Spinal cord (tissue), 10 donors: ENCODE measurements at places on chromosomes 5 and 9.

DNA sequence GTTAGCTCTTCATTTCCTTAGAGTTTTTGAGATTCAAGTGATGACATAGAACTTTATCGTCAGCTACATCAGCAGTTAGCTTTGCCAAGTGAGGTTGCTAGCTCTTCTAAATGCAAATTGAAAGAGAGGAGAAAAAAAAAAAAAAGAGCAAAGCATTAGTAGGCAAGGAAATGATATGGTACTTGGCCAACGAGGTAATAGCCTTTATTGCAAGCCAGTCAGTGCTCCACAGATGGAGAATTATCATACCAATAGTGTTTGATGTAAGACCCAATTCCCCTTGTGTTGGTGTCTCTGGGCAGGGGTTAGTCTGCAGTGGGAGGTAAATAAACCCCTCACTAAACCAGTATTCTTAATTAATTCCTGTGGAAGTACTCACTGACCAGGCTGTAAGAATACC is 992.1 kb downstream of the PTPRD start:
- DNase-seq = no peak

- DNase-seq = no peak
These were observed 50.4 kb downstream of the STARD4 start for GRCh38 chr5:111461934-111462333.

GRCh38 chr9:91502475-91502874 is 78.8 kb upstream of the NFIL3 start:
- no peak for DNase-seq

DNA sequence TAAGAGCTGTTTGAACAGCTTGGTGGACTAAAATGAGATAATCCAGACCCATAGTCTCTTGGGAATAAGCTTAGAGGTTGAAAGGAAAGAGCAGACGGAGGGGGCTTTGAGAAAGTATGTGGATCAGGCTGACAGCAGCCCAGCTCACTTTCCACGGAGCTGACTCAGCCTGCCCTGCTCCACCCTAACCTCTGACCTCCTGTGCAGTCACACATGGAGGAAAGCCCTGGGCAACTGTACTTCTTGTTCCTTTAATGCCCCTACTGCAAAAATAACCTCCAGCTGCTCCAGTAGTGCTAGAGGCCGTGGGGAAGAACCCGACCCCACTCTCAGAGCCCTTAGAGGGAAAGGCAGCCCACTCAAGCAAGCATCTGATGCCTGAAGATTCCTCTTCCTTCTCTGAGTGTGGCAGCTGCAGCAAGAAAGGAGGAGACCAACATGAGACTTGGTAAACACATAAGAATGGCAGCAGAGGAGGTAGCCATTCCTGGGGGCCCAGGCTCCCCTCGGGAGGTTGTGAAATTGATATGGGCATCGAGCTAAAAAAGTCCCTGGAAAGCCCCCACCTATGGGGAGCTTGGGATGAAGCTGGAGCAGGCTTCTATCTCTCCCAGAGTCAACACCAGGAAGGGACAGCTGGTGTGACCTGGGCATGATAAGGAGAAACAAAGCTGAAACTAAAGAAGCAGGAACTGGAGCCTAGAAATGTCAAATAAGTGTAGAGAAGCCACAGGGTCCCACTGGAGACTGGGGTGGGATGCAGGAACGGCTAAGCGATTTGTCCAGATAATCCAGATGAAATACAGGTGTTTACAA is 204.3 kb downstream of the PIK3R1 start:
- no peak for DNase-seq

DNA sequence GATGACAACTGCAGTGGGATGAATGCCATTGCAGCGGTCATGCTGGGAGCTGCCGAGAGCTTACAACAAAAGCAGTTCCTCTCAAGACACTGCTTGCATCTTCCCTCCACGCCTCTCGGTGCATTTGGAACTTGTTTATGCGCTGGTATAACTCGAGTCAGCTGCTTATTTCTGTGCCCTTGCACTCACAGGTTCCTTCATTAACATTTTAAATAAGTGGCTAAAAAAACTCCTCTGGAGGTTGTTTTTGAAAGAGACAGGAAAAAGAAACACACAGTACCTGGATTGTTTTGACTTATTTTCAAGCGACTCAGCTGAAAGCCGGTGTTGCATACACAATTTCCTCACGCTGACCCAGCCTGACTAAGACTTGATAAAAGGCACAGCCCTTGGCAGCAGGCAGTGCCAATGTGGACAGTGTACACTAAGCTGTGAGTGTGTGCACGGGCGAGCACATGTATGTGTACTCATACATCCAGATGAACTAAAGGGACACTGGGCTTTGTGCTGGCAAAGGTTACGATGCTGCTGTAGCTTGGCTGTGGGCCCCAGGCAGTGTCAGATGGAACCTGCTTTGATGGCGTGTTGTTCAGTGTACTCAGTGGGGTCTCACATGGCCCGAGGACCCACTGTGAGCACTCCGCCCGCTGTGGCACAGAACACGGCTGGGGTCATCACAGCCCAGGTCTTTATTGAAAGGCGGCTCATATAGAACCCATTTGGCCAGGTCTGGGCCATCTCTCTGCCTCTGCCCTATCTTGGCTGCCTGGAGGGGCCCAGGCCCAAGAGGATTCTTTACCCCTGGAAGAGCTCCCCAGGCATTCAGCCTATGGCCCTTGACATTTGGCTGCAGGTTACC is 92.3 kb downstream of the ANKRD33B start:
- no peak for DNase-seq

GRCh38 chr9:135023088-135023785 is 64.2 kb upstream of the OLFM1 start:
- no peak for DNase-seq

GRCh38 chr9:115914291-115914690 is 239.3 kb upstream of the PAPPA start:
- no peak for DNase-seq

DNA sequence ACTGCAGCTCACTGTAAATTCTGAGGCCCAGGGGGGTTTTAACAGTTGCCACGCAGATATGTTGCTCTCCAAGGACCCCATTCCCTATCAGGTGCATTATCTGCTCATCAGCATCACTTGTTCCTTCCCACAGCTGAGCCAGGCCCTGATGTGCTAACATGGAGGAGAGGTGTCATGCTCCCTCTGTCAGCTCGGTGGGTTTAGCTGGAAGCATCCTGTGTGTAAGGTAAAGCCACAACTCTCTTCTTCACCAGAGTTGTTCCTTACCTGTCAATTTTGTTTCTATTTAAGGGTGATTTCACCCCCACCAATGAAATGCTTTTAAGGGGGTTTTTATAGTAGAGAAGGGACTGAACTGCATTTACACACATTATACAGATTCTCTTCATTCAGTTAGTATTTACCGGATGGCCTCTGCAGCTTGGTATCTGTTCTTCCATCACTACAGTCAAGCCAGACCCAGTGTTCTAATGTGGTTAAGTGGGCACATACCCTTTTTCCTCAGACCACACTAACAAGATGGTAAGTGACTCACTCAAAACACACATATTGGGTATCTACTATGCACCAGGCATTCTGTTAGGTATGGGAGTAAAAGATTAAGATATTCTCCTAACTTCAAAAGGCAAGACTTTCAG is 205.4 kb downstream of the DCP2 start:
- no peak for DNase-seq

DNA sequence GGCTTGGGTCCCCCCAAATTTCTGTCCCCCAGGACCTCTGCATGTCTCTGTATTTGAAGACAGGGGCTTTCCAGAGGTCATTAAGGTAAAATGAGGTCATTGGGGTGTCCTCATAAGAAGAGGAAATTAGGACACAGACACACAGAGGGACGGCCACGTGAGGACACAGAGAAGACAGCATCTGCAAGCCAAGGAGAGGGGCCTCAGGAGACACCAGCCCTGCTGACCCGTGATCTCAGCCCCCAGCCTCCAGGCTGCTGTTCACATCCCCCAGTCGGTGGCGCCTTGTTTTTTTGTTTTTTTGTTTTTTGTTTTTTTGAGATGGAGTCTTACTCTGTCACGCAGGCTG is 1.2 kb upstream of the CCDC183 start:
- no peak for DNase-seq

GRCh38 chr5:170571875-170572852 is 68.3 kb downstream of the KCNIP1 start:
- no peak for DNase-seq
